Tongue (tissue), 3 donors: ENCODE measurements at places on chromosomes 4 and X.

- peak; percentile 50 for DNase-seq
These were observed 118.4 kb downstream of the COL25A1 start for GRCh38 chr4:109183931-109184490.

GRCh38 chr4:99979872-99980271 is 29.8 kb upstream of the H2AZ1 start:
- no peak for DNase-seq

DNA sequence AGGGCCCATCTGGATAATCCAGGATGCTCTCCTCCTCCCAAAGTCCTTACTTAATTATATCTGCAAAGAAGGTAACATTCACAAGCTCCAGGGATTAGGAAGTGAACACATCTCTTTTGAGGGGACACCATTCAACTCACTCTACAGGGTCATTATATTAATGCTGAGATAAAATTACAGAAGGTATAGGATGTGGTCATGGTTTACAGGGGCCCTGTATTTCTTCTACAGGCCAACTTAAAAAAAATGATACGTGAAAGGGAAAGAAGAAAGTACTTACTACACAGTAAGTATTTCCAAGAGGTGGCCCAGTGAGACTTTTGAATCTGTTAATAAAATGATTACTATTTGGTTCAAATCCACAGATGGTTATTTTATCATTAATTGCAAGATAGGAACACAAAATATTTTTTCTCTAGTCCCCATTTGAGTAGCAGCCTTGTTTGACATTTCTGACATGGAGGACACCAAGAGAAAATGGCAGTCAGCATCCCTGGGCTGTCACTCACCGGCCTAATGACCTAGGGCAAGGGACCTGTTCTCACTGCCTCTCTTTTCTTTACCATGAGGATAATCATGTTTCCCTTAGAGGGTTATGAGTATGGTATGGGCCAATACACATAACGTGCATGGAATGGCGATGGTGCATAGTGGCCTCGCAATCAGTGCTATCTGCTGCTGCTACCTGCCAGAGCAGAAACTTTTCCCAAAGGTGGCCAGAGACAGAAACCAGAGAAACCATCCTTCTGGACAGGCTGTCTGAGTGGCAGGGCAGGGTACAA is 140.5 kb downstream of the PTTG2 start:
- no peak for DNase-seq

- peak; percentile 78 for DNase-seq
These were observed 68.3 kb downstream of the LARP7 start for GRCh38 chr4:112704991-112705845.

DNA sequence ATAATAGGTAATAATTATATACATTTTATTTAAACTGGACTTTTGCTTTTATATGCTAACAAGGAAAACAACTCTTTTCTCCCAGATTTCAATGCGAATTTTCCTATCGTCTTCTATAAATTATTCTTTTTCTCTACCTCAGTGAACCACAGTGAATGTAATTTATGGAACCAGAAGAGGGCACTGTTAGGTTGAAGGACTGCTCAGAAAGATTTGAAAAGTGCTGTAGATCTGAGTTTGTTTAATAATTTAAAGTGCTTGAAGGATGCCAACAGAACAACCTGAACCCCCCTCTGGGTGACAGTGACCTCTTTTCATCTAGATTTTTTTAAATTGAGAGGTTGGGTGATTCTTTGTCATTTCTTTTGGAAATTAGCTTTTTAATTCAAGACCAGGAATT is 54.9 kb downstream of the PHOX2B start:
- peak; percentile 47 for DNase-seq

- DNase-seq, result no peak
These were observed 29.9 kb downstream of the UPRT start for GRCh38 chrX:75303795-75304194.

- no peak for DNase-seq
These were observed 20.8 kb upstream of the SMIM9 start for GRCh38 chrX:154855256-154855655.

DNA sequence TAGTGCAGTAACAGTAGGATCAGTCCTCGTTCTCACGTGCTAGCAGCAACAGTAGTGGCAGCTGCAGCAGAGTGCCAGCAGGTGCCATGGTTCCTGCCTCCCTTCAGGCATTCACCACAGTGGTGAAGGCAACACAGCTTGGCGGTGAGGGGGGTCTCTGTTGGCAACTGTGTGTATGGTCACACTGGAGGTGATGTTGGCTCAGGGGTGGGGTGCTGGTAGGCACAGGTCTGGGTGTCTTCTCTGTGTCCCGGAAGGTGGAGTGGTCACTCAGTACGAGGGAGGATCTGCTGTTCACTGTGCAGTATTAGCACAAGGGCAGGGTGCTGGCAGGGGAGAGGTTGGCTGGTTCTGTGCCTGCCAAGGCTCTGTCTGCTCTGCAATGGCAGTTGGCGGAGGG is 671.8 kb downstream of the CCSER1 start:
- no peak for DNase-seq

GRCh38 chr4:84938316-84938715 is 28.2 kb downstream of the WDFY3 start:
- peak; percentile 23 for DNase-seq

- no peak for DNase-seq
These were observed 47.0 kb upstream of the FAT1 start for GRCh38 chr4:186770481-186771175.

DNA sequence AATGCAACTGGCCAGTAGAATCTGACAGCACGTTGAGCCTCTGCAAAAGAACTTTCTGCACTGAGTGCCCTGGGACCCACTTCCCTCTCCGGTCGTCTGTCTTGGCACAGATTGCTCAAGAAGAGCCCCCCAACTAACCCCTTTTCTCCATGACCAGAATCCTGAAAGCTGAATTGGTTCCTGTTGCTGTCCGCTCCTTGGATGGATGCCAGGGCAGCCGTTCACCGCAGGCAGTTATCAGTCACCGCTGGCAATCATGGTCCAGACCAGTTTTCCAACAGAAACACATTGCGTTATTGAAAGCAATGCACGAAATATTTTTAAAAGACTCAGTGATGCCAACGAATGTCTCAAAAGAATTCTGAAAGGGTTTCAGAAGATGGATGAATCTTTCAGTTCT is 733.7 kb upstream of the FRG1 start:
- DNase-seq, result peak; percentile 12

GRCh38 chr4:1234811-1235292 is 14.1 kb downstream of the CTBP1 start:
- no peak for DNase-seq

- no peak for DNase-seq
These were observed 107.9 kb downstream of the CPEB2 start for GRCh38 chr4:15110120-15110571.

DNA sequence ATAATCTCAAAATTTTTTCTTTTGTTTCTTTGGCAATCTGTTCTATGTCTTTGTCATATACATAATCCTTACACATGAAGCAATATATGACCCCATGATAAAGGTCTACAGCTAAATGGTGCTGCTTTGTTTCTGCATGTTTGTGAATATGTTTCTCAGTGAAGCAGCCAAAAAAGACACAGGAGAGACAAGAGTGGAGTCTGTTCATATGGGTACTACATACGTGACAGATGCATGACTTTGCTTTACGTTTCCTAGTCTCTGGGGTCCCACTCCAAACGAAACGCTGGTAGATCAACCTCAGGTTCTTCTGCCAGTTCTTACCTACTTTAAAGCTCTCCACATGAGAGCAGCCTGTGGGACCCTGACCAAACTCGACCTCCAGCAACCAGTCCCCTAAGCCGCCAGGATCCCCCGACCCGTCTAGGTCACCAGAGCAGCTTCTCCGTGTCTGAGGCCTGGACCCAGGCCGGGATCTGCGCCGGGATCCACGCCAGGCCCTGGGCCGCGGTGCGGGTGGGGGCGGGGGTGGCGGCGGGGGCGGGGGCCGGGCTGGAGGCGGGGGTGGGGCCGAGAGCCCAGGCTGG is 1.5 kb downstream of the USP51 start:
- peak; percentile 72 for DNase-seq

DNA sequence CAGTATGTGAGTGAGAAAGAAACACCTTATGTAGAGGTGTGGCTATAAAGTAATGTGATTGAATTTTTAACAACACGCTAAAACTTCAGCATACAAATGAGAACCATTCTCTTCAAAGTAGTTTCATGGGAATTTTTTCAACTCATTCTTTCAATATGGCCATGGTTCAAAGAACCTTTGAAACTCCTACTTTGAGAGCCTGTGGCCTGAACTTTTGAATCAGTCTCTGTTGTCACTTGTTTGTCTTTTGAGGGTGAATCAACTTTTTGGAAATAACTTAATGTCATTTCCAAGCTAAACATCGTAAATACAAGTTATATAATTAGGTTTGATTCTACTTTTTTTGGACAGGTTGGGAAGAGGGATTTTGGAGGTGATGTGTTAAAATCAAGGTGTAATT is 49.9 kb upstream of the CASK start:
- DNase-seq, result no peak

DNA sequence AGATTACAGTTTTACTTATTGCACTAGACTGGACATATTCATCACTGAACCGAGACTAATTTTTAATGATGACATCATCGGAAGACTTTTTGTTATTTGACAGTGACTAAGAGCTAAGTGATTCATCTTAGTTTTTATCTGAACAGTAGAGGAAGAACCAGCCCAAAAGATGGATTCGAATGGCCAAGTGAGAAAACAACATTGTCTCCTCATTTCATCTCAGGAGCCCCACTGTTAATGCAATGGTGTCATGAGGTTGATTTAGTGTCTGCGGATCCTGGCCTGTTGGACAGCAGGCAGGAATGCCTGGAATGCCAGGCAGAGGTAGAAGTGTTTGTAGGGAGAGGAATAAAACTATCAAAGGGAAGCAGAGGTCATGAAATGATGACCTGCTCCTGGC is 37.8 kb upstream of the HPF1 start:
- no peak for DNase-seq

GRCh38 chr4:54487491-54487890 is 170.3 kb upstream of the KIT start:
- no peak for DNase-seq

GRCh38 chr4:183478926-183479325 is 25.9 kb upstream of the ING2 start:
- no peak for DNase-seq

DNA sequence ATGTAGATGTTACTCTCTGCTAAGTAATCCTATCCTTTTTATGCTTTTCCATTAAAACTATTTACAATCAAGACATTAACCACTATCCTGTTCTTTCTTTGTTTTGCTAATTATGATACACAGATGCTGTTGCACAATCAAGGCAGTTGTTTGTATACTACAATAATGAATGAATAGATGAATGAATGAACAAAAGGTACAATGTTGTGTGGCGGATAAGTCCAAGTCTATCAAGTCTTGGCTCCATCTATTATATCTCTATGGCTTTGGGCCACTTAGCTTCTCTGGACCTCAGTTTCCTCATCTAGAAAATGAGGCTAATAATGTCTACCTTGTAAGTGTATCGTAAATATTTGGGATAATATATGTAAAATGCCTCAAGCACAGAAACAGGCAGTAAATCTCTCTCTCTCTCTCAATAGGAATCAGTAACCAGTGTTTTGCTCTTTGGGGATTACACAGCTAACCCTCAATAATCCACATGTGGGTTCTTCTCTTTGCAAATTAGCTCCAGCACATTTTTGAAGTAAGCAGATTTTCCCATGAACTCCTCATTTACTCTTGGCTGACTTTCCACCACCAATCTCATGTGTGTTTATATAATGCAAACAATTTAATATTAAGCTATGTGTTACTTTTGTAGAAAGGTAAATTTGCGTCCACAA is 27.8 kb upstream of the TSPAN5 start:
- peak; percentile 27 for DNase-seq

GRCh38 chr4:119068529-119068962 is 67.1 kb upstream of the MYOZ2 start:
- DNase-seq, result no peak

DNA sequence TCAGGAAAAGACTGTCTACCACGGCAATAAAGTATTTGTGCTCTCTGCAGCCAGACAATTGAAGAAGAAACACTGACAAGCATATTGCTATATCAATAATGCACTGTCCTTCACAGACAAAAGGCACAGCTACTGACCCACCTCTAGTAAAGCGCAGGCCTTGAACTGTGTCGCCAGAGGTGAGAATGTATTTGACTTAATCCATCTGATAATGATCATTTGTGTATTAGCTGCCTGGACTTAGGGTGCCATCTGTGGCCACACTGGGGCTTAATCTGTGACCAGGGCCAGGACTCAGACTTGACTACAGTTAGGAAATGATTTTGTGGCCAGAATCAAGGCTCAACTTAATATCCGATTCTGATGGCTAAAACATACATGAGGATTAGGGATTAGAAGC is 260.4 kb downstream of the SMARCA1 start:
- DNase-seq, result no peak

DNA sequence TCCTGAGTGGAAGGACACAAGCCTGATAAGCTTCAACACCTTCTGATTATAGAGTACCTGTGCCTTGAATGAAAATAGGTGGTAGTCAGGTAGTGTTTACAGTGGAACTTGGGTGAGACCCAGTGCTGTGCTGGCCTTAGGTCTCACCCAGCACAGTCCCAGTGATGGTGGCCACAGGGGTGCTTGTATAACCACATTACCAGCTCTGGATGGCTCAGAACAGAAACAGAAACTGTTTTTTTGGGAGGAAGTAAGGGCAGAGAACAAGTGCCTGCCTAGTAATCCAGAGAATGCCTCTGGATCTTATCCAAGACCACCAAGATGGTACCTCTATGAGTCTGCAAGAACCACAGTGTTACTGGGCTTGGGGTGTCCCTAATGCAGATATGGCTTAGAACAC is 171.5 kb upstream of the DIPK2B start:
- DNase-seq, result no peak

- DNase-seq, result no peak
These were observed 1909.1 kb upstream of the PCDH7 start for GRCh38 chr4:28811025-28811424.

GRCh38 chr4:14958436-14958835 is 43.8 kb upstream of the CPEB2 start:
- DNase-seq, result no peak

- peak; percentile 53 for DNase-seq
These were observed 1.4 kb downstream of the NDNF start for GRCh38 chr4:121070696-121071639.

GRCh38 chr4:84482564-84483563 is 16.2 kb downstream of the NKX6-1 start:
- DNase-seq, result peak; percentile 17

DNA sequence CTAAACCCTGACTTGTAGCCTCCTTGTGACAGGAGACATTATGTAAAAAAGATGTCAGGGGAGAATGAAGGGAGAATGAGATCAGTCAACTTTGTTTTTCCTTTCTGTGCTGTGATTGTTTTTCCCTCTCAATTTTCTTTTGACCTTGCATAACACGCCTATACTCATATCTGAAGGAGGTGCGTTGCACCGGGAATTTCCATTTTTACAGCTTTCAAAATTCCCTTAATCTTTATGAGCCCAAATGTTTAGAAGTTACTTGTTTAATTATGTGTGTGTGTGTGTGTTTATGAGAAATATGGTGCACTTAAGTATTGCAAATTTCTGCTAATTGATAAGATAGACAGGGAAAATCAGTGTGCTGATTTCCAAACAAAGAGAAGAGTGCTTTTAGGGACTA is 21.6 kb downstream of the SYNPO2 start:
- DNase-seq, result no peak

DNA sequence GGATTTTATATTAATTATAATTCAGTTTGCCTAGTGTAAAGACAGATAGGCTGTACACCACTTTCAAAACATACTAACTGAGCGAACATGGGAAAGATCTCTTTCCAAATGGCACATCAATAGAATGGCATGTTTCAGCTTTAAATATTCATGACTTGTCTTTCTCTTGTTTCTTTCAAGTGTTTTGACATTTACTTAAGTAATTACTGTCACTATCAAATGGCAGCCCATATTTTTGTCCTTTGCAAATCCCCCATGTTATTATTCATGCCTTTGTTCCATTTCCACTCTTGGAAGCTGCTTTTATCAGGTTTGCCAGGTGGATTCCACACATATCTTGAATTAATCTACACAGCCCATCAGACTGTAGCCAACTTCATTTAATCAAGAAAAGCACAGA is 89.2 kb upstream of the GLRA2 start:
- DNase-seq, result no peak
